ENCODE measurements at places on chromosomes 7 and 10.

- no peak for DNase-seq
Measured at GRCh38 chr10:96968682-96969423, 136.8 kb downstream of the LCOR start.

DNA sequence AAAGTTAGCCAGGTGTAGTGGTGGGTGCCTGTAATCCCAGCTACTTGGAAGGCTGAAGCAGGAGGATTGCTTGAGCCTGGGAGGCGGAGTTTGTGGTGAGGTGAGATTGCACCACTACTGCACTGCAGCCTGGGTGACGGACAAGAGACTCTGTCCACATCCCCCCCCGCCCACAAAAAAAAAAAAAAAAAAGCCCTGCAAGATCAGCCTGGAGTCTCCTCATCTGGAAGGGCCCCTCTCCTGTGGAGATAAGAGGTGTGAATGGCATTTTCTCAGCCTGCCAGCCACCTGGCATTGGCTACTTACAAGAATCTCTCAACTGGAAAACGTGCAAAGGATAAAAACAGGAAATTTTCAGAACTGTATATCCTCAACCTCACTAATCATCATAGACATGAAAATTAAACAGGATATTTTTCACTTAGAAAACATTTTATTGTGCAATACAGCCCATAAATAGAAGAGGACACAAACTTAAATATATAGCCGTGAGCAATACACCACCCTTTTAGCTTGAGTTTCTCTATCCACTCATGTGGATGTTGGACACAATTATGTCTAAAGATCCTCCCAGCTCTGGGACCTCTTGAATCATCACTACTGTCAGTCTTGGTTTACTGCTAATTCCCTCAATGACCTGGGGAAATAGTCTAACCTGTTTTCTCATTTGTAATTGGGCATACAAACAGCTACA is 11.3 kb upstream of the TSPAN15 start:
- DNase-seq: no peak

- no peak for DNase-seq
Measured at GRCh38 chr7:123417580-123417979, 116.8 kb downstream of the IQUB start.

DNA sequence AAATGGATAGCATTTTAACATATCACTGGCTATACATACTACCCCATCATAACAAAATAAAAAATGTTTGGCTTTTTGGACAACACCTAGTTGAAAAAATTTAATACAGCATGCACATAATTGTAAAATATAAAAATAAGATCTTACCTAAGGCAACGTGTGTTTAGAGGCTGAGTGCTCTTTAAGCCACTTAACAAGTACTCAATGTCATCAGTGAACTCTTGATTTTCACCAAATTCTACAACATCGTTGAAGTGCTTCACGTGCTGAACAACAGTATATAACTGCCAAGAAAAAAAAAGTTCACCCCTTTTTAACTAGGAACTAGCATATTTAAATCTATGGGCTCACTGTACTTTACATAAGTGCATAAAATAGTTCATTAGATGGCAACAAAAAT is 49.5 kb downstream of the WAPL start:
- DNase-seq: no peak
